ENCODE measurements at places on chromosomes 3 and 15.

- DNase-seq, result no peak
Measured at GRCh38 chr3:152968388-152969024, 133.6 kb downstream of the P2RY1 start.

DNA sequence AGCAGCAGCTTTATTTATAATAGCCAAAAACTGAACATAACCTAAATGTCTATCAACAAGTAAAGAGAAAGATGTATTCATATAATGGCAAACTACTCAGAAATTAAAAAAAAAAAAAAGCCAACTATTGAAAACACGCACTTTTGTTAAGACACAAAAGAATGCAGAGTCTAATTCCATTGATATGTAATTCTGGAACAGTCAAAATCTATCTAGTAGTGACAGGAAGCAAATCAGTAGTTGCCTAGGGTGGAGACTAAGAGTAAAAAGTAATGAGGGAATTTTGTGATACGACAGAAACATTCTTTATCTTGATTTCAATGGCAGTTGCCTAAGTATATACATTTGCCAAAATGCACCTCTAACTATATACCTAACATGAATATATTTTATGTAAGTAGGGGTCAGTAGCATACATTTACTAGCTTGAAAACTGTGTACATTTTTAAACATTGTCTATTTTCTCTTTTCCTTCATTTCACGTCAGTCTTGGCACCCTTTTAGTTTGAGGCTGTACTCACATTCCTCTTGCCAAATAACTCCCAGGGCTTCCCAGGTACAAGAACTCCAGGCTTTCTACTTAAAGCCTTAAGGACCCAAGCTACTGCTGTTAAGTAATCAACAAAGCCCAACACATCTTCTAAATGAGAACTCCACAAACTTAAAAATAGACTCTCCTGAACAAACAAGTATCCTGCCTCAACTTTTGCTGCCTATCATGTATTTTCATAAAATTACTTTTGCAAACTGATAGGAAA lies 54.7 kb downstream of the ADAM10 start:
- DNase-seq, result no peak

DNA sequence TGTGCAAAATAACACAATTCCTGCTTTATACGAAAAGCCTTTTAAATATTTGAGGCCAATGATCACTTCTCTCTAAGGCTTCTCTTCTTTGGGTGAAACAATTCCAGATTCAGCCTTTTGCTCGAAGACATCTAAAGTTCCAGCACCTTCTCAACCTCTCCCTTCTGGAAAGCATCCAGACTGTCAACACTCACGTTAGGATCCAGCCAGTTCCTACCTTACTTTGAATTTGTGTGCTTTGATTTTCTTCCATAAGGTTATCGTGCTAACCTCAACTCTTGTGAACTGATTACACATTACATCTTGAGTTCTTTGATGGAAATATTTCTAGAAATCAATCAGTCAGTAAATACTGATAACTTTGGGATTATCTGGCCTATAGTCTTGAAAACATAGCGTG lies 125.3 kb upstream of the ETV5 start:
- no peak for DNase-seq

DNA sequence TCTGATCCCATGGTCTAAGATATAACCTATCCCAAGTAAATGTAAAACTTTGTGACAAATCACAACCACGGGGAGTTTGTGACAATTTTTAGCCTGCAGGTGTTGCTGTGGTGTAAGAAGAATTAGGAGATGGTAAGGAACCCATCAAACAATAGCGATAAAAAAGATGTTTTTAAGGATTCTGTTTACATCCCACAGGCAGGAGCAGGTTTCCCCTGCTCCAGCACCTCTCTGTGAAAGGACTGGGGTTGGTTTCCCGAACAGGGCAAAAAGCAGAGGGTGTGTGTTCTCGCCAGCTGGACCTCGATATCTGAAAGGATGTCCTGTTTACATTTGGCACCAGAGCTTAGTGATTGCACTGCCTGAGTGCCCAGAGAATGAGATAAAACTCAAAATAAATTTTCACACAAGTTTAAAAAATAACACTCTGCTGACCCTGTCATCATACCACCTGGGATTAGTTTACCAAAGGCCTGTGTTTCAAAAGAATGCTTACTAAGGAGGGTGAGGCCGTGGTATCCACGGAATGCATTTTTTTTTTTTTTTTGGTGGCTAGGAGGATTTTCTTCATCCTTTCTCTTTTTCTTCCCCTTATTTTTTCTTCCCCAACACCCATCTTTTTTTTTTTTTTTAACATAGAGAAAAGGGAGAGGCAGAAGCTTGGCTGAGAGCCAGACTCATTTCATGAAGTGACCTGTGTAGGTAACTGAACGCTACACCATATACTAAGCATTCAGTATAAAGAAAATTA lies 151.8 kb upstream of the DPH6 start:
- DNase-seq, result peak; percentile 48

DNA sequence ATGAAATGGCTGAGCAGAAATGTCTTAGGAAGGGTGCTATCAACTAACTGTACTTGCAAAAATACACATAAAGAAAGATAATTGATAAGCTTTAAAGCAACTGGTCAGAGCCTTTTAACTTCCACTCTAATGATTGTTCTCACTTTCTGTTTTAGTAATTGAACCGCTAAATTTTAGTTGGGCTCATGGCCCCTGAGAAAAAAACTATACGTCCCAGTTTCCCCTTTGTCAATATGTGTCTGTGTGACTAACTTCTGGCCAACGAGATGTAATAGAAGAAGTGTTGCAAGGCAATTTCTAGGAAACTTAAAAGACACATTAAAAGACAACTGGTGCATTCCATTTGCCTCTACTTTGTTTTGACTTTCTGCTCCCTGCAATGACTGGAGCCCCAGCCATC lies 223.9 kb downstream of the NR1D2 start:
- DNase-seq, result no peak

DNA sequence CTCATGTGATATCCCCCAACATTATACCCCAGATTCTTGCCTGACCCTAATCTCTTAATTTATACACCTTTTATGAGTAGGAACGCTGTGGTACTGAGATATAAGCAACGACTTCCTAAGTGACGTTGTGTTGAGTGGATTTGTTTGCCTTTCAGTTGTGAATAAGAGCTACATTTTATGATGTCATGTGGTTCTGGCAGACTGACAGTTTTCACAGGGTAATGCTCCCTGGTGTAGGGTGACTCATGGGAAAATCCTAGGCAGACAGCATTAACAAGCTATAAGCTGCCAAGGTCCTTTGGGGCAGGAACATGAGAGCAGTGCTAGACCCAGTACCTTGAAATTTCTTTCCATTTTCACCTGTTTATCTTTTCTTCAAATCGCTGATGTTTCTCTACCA lies 11.2 kb downstream of the C3orf52 start:
- DNase-seq, result peak; percentile 91

DNA sequence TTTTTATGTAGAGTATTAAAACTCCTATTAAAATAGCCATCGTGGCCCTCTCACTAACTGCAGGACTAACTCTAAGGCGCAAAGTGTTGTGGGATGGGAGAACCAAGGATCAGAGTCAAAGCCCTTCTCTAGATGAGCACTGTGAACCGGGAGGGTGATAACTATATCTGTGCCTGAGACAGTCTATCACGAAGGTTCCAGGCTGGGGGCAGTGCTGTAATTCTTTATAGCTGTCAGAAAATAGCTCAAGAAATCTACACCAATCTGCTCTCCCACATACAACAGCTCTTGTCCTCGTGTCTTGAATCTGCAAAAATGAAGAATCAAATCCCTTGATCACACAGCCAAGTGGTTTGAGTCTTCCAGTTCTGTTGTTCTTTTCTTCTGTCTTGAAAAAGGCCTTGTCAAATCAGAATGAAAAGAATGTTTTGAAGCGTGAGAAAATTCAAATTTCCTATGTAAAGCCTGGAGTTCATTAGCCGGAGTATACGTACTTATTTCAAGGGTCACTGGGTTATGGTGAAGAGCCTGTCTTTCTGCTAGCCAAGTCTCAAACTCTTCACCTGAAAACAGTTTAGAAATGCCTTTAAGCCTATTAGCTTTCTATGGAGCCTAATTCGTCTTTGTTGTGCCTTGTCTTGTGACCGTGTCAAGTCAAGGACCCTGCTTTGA lies 185.3 kb upstream of the NECTIN3 start:
- no peak for DNase-seq

DNA sequence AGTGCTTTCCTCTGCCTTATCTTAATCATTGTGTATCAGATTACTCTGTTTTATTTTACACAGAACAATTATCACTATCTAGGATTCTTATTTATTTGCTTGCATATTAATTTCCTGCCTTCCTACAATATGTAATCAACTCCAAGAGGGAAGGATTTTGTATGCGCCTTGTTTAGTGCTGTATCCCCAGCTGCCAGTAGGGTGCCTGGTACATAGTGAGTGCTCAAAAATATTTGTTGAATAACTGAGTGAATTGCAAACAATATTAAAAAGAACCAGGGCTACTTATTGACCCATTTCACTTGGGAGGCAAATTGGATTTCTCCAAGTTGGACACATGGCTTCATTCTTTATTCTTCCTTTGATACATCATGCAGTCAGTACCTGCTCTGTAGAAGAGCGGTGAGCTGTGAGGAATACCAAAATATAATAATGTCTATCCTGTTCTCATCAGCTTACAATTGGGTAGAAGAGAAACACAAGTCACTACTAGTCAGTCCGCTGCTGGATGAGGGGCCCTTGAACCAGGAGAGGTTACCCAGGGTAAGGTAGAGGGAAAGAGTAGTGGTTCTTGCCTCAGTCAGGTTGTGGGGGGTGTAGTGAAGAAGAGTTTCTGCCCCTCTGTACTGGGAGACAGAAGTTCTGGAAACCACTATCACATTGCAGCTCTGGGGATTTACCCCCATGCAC lies 233.9 kb upstream of the ZBTB20 start:
- DNase-seq, result no peak

DNA sequence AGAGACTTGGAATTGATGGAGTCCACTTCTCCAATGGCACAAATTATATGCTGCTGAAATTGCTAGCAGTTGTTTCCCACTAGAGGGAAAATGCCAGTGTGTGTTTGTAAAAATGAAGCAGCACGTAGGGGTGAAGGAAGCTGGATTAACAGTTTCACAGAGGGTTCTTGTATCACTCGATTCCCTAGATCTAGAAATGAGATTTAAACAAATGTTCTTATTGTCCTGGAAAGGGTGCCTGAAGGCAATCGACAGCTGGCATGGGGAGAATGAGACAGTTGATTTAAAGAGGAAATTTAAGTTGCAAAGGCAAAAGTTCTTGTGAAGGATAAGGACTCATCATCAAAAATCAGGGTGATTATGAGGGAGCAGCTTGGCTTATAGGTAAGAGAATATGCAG lies 234.8 kb upstream of the ARPP21 start:
- DNase-seq, result no peak

- no peak for DNase-seq
Measured at GRCh38 chr15:90683876-90684275, 33.3 kb upstream of the BLM start.

GRCh38 chr3:29677421-29677820 lies 396.6 kb downstream of the RBMS3 start:
- DNase-seq, result no peak

GRCh38 chr3:195394700-195395099 lies 48.1 kb downstream of the ACAP2 start:
- DNase-seq, result no peak

DNA sequence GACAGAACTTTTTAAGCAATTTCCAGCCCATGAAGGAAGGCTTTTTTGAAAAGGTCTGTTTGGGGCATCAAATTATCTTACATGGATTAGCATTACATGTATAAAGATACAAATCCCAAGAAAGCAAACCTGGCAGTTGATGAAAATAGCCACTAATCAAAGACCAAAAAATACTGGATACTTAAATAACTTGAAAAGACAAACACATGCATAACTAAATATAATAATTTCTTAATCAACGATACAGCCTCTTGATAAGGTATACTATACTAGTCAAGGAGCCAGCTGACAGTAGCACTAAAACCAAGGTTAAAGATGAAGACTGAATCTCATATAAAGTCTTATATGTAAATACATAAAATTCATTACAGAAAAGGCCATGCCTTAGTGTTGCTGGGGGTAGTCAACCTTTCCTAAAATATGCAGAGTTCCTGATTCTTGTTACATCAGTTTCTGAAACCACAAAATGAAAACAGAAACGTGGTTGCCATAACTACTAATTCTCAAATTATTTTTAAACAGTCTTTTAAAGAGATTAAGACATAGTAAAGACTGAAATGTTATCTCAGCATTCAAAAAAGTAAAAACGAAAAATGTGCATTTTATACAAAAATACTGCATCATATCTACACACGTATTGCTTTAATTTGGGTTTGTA lies 2.0 kb downstream of the ANKRD28 start:
- no peak for DNase-seq

DNA sequence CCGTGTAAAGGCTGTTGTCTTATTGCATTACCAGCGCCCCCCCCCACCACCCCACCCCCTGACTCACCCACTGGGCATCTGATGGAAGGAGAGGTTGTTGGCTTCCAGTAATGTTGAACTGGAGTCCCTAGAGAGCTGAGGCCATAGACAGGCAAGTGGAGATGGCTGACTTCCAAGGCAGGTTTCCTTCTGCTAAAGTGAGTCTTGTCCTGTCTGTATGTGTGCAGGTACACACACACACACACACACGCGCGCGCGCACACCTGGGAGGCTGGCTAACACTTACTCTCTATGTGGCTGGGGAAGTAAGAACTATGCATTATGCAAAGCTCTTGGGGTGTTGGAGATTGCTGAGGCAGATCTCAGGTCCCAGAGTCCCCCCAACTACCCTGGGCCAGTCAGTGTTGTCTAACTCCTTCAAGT lies 1.6 kb upstream of the KY start:
- DNase-seq, result no peak

DNA sequence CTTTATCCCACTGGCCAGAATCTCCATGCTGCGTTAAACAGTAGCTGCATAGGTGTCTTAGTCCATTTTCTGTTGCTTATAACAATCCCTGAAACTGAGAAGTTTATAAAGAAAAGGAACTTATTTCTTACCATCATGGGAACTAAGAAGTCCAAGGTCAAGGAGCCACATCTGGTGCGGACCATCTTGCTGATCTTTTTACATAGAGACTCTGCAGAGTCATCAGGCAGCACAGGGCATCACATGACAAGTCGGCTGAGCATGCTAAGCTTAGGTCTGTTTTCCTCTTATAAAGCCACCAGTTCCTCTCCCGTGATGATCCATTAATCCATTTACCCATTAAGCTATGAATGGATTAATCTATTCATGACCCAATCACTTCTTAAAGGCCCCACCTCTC lies 22.4 kb upstream of the FAM174B start:
- DNase-seq, result no peak

DNA sequence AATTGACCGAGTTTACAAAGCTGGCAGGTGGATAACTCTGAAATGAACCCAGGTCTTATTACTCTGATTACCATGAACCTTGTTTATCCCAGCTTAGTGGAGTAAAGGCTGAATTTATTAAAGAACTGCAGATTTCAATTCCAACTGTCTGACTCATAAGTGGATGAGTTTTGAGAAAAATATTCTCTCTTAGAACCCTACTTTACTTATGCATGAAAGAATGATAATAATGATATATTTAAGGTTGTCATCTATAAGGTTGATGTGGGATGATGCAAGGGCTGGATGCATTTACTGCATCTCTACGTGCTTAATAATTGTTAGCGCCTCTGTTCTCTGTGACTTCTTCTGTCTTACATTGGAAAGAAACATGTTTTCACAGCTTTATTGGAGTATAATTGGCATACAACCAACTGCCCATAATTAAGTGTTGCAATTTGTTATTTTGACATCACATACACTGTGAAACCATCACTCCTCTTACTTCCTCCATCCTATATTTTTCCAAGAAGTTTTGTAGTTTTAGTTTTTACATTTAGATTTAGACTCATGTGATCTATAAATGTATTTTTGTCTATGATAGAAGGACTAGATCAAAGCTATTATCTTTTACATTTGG lies 771.2 kb upstream of the ARRDC4 start:
- no peak for DNase-seq

All from small intestine (tissue), 16 donors.